Activated naive CD8-positive, alpha-beta T cell treated with anti-CD3 and anti-CD28 coated beads, Interleukin-2, amount 10 ng/mL, durations not matched to agents 7 days and 5 days (primary cell): ENCODE measurements at places on chromosomes 16 and 17. TPM values are rescaled to one million over a fixed set of nuclear protein-coding genes. Genes with fewer than 3 reads are reported as not detected.

SLX4 gene
- 16.8 TPM for total RNA-seq

GRCh38 chr16:14669776-14670175, 24.3 kb downstream of the PLA2G10 start:
- H3K27ac ChIP-seq, result no peak overlapping the region
- H3K27me3 ChIP-seq, result no peaks in the 10 kb centered on the region
- no peak overlapping the region for H3K4me3 ChIP-seq
- peaks cover 35% of the 10 kb centered on the region for H3K36me3 ChIP-seq

DNA sequence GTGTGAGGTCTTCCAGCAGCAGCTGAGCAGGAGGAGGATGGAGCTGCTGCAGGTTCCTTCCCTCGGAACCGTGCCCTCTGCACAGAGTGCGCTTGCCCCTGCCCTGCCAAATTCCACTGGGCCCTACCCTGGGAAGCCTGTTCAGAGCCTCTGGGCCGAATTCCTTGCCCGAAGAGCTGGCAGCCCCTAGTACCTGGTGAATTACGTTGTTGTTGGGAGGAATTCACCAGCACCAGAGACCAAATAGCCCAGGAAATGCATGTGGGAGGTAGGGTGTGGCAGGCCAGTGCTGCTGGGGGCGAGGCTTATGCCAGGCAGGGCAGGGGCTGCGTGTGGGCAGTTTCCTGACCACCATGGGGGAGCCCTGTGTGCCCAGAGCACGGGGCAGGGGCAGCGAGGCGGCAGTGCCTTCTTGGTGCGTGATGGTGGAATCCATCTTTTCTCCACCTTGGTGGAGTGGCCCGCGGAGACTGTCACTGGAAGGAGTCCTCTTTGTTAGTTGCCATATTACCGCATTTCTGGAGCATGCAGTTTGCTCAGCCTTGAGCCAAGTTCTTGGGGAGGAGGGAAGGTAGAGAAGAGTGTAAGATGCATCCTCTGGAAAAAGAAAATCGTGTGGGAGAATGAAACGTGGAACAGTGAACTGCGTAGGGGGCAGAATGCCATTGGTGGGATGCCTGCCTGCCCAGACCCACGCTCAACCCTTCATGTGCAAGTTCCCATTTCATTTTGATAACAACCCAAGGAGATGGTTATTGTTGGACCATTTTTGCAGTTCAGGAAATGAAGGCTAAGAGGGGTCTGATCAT, 2.3 kb downstream of the MRC2 start:
- peaks cover 8% of the 10 kb centered on the region for H3K4me1 ChIP-seq
- H3K27ac ChIP-seq, result no peak overlapping the region
- H3K36me3 ChIP-seq, result no peaks in the 10 kb centered on the region
- H3K4me3 ChIP-seq, result no peak overlapping the region

- DNase-seq, result no peak
- H3K36me3 ChIP-seq, result peaks cover 27% of the 10 kb centered on the region
- H3K4me1 ChIP-seq, result peaks cover 74% of the 10 kb centered on the region
- no peaks in the 10 kb centered on the region for H3K27me3 ChIP-seq
- peak overlapping the region; percentile 99 for H3K27ac ChIP-seq
Observed at GRCh38 chr17:49742166-49742638, 21.7 kb downstream of the FAM117A start.

- no peak overlapping the region for H3K4me3 ChIP-seq
- peaks cover 16% of the 10 kb centered on the region for H3K4me1 ChIP-seq
- no peak for DNase-seq
- no peak overlapping the region for H3K27ac ChIP-seq
Observed at GRCh38 chr16:81618661-81619060, 160.4 kb upstream of the PLCG2 start.

DNA sequence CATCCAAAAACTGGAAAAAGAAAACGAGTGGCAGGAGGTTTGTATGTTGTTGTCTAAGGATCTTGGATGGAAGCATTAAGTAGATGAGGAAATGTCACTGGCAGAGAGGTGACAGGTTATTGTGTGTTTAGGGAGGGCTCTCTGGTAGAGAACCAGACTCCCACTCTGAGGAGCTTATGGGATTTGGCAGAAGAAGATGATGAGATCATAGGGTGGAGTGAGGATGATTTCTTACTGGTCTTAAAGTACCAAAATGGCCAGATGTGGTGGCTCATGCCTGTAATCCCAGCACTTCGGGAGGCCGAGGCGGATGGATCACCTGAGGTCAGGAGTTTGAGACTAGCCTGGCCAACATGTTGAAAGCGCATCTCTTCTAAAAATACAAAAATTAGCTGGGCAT, 9.0 kb downstream of the WWOX start:
- no peak for DNase-seq
- no peaks in the 10 kb centered on the region for H3K4me1 ChIP-seq
- no peak overlapping the region for H3K27ac ChIP-seq
- H3K27me3 ChIP-seq, result no peaks in the 10 kb centered on the region
- H3K36me3 ChIP-seq, result peaks cover 6% of the 10 kb centered on the region
- no peak overlapping the region for H3K4me3 ChIP-seq

DNA sequence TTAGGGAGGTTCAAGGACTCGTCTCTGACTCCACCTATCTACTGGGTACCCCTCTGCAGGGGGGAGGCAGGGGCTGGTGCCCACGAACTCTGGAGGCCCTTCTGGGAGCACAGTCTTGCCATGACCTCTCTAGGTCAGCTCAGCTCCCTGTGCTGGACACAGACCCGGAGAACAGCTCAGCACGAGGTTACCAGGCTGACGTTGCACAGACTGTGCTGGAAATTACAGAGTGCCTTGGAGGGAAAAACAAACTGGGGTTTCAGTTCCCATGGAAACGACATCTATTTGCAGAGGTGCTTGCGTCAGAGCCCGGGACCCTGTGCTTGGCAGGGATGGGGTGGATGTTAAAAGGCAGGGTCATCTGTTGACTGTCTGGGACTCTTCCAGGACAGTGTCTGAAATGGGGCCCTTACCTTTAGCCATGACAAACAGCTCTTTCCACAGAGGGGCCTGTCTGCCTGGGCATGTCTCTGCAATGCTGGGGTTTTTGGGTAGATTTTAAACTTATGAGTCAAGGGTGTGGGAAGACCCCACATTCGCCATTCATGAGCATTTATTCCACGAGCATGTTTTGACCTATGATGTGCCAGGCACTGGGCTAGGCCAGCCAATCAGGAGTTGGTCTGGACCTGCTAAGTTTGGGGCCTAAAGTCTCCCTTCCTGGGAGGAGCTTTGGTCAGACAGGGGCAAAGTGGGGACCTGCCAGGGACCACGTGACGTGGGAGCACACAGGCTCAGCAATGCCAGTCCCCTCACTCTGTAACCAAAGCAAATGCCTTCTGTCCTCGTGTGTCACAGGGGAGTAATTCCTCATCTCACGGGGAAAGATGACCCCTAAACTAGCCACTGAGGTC, 22.5 kb downstream of the CCR7 start:
- peak overlapping the region; percentile 68 for H3K4me3 ChIP-seq
- H3K36me3 ChIP-seq, result peaks cover 3% of the 10 kb centered on the region
